ENCODE measurements at places on chromosomes 7 and 10. TPM values are rescaled to one million over a fixed set of nuclear protein-coding genes. Genes with fewer than 3 reads are reported as not detected.
A peak's percentile ranks its signal among the peaks of the same experiment; 100 is the strongest.

The OR2A25 gene
- not detected for total RNA-seq

The HNRNPA2B1 gene
- 292 TPM for total RNA-seq

- H3K4me3 ChIP-seq, result no peak overlapping the region
- H3K4me1 ChIP-seq, result no peaks in the 10 kb centered on the region
- H3K27ac ChIP-seq, result no peak overlapping the region
Measured at GRCh38 chr10:31953080-31953479, 24.4 kb upstream of the ARHGAP12 start.

- H3K4me1 ChIP-seq, result peaks cover under 1% of the 10 kb centered on the region
- DNase-seq, result no peak
- H3K27me3 ChIP-seq, result no peaks in the 10 kb centered on the region
- H3K27ac ChIP-seq, result no peak overlapping the region
- no peak overlapping the region for H3K4me3 ChIP-seq
Measured at GRCh38 chr10:17673471-17674061, 29.6 kb downstream of the STAM start.

GRCh38 chr10:11401264-11402235, 209.9 kb downstream of the USP6NL start:
- H3K27ac ChIP-seq, result no peak overlapping the region
- H3K4me1 ChIP-seq, result no peaks in the 10 kb centered on the region
- no peak overlapping the region for H3K4me3 ChIP-seq
- H3K27me3 ChIP-seq, result no peaks in the 10 kb centered on the region

GRCh38 chr10:102115775-102116174, 4.4 kb downstream of the LDB1 start:
- H3K4me1 ChIP-seq, result peaks cover 82% of the 10 kb centered on the region
- peak overlapping the region; percentile 83 for H3K4me3 ChIP-seq
- no peaks in the 10 kb centered on the region for H3K27me3 ChIP-seq
- H3K36me3 ChIP-seq, result peaks cover 9% of the 10 kb centered on the region
- H3K27ac ChIP-seq, result peak overlapping the region; percentile 87

- no peak overlapping the region for H3K4me3 ChIP-seq
- no peak for DNase-seq
- no peaks in the 10 kb centered on the region for H3K27me3 ChIP-seq
- H3K36me3 ChIP-seq, result peaks cover 3% of the 10 kb centered on the region
Measured at GRCh38 chr7:24831240-24831639, 74.0 kb upstream of the GSDME start.
